Activated T-cell treated with anti-CD3 and anti-CD28 coated beads for 1 hour (primary cell): ENCODE measurements at places on chromosomes 5 and 9.

- DNase-seq, result no peak
These were observed 272.1 kb downstream of the RASEF start for GRCh38 chr9:82790875-82791274.

- no peak for DNase-seq
These were observed 632.6 kb upstream of the EDIL3 start for GRCh38 chr5:85017261-85017660.

GRCh38 chr5:157113002-157113401 is 4.2 kb upstream of the HAVCR2 start:
- no peak for DNase-seq

DNA sequence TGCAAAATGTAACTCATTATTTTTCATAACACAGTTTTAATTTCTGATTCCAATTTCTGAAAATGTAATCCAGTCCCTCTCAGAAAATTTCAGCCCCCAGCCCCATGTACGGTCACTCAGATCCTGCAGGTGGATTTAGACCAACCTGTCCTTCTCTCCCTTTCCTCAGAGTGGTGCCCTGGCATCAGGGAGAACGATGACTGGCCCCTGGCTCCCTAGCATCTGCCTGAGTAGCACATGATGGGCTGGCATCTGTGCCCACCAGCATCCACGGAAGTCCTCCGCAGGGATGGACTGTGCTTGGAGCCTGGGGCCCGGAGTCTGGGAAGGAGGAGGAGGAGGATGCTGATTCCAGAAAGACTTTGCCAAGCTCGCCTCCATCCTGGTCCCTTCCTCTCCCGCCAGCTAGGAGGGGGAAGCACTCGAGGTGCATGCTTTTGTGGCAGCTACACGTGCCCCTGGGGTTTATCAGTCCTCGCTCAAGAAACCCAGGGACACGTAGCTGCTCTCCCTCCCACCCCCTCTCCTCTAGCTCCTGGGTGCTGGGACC is 54.4 kb upstream of the RUFY1 start:
- DNase-seq, result no peak

DNA sequence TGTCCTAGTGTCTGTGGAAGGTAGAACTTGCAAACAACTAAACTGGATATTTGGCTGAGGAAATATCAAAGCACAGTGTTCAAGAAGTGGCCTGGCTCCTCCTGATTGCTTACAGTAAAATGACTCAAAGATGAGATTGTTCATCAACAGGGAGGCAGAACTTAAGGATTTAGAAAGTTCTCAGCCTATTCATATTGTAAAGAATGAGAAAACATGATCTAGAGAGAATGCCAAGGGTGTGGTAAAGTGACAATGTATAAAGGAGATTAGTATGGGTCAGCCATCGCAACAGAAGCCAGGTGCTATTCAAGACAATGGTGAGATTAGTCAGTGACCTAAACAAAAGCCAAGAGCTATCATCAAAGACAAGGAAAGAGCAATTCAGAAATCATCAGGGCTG is 372.3 kb downstream of the SPOCK1 start:
- no peak for DNase-seq

- DNase-seq, result no peak
These were observed 44.9 kb downstream of the HMGCS1 start for GRCh38 chr5:43268188-43268820.

DNA sequence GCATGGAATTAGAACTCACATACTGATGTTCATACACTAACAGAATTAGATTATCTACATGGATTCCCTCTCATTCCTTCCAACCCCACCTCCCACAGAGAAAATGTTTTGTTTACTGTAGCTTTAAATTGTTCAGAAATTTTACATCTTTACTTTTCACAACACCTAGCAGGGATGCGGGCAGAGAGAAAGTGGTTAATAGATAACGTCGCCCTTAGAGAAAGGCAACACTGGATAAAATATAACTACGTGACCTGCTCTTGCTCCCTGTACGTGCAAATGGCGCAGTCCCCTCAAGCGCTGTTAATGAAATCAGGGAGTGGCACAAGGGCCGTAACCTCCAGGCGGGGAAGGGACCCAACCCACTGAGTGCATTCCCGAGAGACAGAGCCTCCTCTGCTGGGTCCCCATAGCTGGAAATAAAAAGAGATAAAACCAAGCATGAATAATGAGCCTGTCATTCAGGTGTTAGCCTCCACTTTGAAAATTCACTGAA is 125.3 kb upstream of the DAPK1 start:
- no peak for DNase-seq

DNA sequence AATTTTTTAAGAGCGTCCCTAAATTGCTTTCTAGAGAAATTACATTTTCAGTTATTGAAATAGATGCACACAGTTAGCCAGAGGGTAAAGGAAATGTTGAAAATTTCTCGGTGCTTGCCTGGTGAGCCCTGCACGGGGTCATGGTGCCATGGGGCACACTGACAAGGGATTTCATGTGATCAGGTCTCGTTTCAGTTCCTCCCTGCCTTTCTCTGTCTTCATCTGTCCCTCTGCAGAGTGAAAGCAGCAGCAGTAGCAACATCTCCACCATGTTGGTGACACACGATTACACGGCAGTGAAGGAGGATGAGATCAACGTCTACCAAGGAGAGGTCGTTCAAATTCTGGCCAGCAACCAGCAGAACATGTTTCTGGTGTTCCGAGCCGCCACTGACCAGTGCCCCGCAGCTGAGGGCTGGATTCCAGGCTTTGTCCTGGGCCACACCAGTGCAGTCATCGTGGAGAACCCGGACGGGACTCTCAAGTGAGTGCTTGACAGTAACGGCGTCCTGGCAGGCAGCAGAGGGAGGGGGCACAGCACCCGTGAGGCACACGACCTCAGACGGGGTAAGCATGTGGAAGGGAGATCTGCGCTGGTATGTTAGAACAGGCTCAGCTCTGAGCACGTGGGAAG is 89.1 kb upstream of the OTULINL start:
- no peak for DNase-seq

- no peak for DNase-seq
These were observed 2.9 kb upstream of the OR13C2 start for GRCh38 chr9:104608336-104608735.

GRCh38 chr5:170439223-170439943 is 50.2 kb upstream of the KCNMB1 start:
- DNase-seq, result no peak

GRCh38 chr5:72459089-72459661 is 48.0 kb downstream of the ZNF366 start:
- no peak for DNase-seq

DNA sequence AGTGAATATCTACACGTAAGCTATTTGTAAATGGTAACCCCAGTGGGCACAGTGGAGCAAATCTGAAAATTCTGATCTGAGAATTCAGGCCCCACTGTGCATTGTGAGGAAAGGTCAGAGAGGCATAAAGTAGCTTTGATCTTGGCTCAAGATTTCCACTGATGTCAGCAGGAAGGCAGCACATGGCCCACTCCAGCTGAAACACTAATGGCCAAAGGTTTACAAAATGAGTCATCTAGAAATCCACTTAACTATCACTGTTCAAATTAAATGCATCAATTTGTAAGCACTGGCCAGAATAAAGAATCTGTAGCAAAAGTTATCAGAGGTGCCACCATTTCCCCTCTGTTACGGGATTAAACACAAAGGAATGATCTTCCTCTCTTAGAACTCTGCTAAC is 191.6 kb downstream of the C9orf152 start:
- DNase-seq, result no peak

DNA sequence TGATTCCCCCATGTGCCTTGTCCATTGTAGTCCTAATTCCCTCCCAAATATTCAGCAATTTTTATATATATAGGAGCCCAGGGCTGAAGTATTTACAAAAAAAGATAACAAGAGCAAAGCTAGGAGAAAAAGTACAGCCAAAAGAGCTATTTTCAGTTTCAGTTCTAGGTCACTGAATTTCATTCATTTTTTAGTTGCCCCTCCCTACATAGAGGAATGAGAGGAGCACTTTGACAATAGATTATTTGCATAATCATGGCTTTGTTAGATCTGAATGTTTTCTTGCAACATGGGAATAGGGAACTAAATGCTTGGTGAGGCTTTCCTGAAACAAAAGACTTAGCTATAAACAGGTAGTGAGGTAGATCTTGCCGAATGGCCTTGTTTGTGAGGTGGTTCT is 15.3 kb upstream of the F2RL2 start:
- no peak for DNase-seq

DNA sequence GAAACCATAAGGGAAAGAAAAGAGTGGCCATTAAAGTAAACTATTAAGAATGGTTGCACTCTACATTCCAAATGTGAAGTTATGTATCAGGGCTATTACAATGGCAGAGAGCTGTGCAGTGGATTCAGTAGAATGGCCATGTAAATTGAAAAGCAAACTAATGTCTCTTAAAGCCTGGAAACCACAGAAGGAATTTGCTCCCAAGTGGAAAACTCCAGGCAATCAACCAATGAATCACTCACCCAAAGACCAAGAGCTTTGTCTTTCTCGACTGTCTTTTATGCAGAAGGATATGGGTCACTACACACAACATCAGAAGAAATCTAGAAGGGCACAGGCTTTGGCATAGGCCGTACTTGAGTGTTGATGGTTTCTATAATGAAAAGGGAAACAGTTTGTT is 114.9 kb downstream of the TLE1 start:
- DNase-seq, result no peak

GRCh38 chr9:75552941-75553340 is 337.5 kb upstream of the PCSK5 start:
- no peak for DNase-seq

- no peak for DNase-seq
These were observed 31.9 kb upstream of the SPARC start for GRCh38 chr5:151718646-151719045.

- DNase-seq, result no peak
These were observed 174.7 kb downstream of the WDR70 start for GRCh38 chr5:37553720-37554404.

- no peak for DNase-seq
These were observed 857 bp downstream of the ADAM19 start for GRCh38 chr5:157574456-157575380.

- no peak for DNase-seq
These were observed 32.7 kb upstream of the ABCA1 start for GRCh38 chr9:104960662-104961061.

GRCh38 chr5:144945503-144945902 is 774.8 kb downstream of the KCTD16 start:
- DNase-seq, result no peak

- no peak for DNase-seq
These were observed 37.0 kb upstream of the VDAC1 start for GRCh38 chr5:134041570-134042411.

- no peak for DNase-seq
These were observed 357.7 kb downstream of the SEMA5A start for GRCh38 chr5:9188131-9188530.

DNA sequence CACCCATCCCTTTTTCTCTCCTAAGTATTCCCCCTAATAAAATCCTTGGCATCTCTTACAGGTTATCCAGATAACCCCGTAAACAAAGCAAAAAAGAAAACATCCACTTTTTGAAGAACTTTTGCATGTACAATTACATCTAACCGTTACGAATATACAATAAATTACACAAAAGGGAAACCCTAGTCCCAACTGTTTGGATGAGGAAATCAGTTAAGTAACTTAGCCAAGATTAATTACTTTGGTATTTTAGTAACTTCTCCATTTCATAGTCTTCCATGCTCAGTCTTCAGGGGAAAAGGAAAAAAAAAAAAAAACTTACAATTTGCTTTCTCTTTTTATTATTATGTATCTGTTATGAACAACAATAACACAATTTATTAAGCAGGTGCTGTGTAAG is 212.9 kb downstream of the ACTL7B start:
- DNase-seq, result no peak

GRCh38 chr5:159478950-159479349 is 148.7 kb upstream of the IL12B start:
- no peak for DNase-seq

- DNase-seq, result no peak
These were observed 5.0 kb downstream of the TJP2 start for GRCh38 chr9:69179037-69179436.

DNA sequence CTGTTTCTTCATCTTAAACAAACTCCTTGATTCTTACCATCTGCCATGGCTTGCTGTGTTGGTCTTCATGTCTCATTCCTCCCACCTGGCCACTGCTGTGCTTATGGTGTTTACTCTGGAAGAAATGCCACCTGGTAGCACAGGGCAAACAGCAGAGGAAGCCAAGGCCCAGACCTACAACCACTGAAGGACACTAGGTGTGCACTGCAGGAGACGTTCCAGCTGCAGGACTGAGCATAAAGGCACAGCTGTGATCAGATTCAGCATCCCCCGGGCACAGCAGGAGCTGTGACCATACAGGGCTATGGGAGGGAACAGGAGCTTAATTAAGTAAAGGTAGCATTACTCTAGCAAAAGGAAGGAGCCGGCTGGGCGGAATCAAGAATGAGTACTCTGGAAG is 12.6 kb upstream of the GNAQ start:
- DNase-seq, result no peak

GRCh38 chr9:87556821-87557220 is 59.2 kb downstream of the DAPK1 start:
- no peak for DNase-seq

DNA sequence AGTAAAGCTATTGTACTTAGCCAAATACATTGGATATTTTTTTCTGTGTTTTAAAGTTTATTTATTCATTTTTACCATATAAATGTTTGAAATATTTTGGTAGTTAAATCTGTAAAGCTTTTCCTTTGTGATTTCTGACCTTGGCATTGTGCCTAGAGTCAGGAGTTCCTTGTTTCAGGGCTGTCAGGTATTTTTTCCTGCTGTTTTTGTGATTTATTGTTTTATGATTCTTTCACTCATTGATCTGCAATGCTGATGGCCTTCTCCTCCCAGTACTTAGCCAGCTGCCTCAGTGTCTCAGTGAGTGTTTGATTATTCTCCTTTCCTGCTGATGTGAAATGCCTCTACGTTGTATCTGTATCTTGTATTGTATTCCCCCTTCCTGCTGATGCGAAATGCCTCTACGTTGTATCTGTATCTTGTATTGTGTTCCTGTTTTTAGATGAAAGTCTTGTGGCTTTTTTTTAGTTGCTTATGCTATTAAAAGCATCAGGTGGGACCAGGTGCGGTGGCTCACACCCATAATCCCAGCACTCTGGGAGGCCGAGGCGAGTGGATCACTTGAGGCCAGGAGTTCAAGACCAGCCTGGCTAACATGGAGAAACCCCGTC is 61.0 kb downstream of the EHMT1 start:
- no peak for DNase-seq

DNA sequence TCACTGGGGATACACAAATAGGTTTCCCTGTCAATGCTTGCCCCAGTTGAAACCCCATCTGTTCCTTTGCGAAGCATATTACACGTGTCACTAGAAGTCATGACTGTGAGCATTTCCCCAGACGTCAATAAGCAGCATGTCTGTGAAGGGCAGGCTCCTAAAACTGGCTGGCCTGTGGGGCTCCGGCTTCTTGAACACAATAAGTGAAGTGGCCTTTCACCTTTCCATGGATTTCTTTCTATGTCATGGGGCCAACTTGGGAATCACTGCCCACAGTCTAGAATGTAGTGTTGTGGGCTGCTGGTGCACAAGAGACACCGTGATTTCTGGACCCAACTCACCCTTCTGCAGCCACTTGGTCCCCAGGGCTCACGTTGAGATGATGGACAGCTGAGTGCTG is 60.4 kb upstream of the CTSL start:
- no peak for DNase-seq
